Stimulated activated CD8-positive, alpha-beta memory T cell treated with anti-CD3 and anti-CD28 coated beads, Interleukin-7, amount 100 ng/mL, for 1 hour (primary cell): ENCODE measurements at places on chromosomes 16 and 17.
A peak's percentile ranks its signal among the peaks of the same experiment; 100 is the strongest.

DNA sequence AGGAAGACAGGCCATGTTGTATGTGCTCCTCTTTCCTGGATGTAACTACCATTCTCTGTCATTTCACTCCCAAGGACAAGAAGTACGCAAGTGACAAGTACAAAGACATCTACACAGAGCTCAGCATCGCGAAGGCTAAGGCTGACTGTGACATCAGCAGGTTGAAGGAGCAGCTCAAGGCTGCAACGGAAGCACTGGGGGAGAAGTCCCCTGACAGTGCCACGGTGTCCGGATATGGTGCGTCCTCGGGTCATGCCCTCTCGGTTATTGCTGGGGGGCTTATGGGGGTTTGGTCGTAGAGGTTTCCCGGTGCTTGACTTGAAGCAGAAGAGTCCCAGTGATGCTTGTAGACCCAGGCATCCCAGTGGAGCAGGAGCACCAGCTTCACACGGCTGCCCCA, 29.0 kb downstream of the PLD6 start:
- no peak for DNase-seq

- DNase-seq, result no peak
Measured at GRCh38 chr16:53761962-53762703, 58.2 kb downstream of the FTO start.

DNA sequence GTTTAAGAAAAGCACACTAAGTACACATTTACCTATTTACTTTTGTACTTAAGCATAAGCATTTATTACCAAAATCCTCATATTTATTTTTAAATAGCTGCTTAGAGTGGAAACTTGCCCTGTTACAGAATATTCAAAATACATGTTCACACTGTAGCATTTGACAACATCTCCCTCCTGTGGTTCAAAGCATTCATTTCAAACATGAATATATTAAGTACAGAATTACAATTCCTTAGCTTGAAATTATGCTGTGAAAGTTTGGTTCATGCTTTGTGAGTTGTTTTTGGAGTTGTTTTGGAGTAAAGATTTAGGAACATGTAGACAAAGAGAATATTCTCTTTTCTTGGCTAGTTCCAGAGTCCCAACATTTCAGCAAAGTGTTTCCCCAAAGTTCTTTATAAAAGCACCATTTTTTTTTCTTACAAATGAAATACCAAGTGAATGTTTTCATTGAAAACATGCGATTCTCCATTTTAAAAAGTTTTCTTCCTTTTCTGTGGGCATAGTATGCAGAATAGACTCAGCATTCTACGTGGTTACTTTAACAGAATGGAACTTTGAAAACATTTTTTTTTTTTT, 33.2 kb downstream of the TUBD1 start:
- DNase-seq, result no peak

DNA sequence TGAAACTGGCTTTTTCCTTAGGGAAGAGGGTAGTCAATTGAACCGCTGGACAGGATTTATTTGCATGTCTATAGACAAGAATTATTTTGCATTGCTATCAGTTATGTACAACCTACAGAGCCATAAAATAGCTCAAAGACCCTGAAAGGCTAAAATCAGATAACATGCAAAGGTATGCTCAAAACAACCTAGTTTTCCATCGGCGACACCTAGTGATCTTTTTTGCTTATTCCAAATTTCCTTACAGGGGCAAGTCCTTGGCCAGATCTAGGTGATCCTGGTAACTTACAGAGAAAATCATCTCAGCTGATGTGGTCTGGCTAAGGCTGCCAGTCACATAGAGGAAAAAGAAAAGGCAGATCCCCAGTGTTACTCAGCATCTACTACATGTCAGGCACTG, 141.2 kb upstream of the RPL38 start:
- DNase-seq, result no peak

- DNase-seq, result no peak
Measured at GRCh38 chr17:48910370-48910769, 2.2 kb downstream of the UBE2Z start.

GRCh38 chr17:66416207-66416940, 114.0 kb downstream of the PRKCA start:
- no peak for DNase-seq

DNA sequence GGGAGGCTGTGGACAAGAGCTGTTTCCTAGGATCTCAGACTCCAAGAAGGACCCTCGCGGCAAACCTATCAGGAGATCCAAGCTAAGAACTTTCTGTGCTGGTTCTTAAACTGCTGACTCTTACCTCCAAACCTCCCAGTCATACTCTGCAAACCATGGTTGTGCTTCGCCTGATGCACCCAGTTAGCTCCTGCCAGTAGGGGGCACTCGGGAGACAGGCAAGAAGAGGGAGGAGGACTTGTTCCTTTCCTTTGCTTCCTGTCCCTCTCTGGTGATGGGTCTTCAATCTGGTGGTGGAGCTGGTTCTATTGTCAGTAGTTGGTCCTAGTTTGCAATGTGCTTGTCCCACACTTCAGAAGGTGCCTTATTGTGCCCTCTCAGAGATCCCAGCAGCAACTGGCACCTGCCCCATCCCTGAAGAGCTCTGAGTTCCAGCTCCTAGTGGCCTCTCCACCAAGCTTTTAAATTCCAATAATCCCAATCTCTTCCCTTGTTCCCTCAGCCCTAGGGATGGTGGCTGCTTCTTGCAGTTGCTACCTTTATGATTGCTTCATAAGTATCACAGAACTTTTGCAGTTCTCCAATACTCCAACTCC, 113.5 kb upstream of the RPL38 start:
- peak; percentile 1 for DNase-seq

DNA sequence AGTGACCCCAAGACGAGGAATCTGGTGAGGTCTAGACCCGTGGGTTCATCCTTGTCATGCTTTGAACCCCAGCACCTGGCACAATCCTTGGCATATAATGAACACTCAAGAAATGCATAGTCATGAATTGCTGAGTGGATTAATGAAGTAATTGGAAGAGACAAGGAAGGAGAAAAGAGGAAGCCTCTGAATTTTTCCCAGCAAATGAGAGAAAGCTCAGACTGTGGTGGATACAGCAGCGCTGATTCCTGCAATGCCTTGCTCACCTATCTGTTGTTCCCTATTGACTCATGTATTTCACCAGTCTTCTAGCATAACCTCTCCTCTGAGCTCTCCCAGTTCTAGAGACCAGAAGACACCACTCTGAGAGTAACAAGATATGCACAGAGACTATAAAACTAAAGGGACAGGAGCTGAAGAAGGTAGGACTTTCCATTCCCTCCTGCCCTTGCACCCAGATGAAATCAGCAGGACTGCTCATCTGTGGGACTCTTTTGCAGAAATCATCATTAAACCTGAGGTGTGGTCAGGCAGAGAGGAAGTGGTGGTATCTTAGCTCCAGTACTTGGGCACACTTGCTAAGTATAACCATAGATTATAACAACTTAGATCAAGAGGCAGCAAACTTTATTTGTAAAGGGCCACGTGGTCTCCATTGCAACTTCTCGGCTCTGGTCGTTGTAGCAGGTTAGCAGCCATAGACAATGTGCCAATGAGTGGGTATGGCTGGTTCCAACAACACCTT, 102.8 kb downstream of the MAF start:
- DNase-seq, result no peak

- no peak for DNase-seq
Measured at GRCh38 chr17:10088444-10088843, 110.0 kb downstream of the GAS7 start.

DNA sequence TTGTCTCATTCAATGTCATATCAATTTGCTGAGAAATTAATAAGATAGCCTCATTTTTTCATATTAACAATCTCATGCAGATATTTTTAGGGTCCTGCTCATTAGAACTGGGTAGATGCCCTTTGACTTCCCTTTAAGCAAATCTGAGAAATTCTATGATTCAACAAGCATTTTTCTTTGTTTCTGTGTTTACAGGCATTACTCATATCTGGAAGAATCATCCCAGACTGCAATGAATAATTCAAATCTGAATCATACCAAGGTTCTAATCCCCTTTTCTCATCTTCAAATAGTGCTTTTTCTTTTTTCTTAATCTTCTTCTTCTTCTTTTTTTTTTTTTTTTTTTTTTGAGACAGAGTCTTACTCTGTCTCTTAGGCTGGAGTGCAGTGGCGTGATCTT, 69.2 kb upstream of the KIFC3 start:
- no peak for DNase-seq

GRCh38 chr17:4219241-4219640, 44.5 kb downstream of the ANKFY1 start:
- DNase-seq, result no peak

- DNase-seq, result no peak
Measured at GRCh38 chr16:87047221-87048037, 269.8 kb downstream of the C16orf95 start.

DNA sequence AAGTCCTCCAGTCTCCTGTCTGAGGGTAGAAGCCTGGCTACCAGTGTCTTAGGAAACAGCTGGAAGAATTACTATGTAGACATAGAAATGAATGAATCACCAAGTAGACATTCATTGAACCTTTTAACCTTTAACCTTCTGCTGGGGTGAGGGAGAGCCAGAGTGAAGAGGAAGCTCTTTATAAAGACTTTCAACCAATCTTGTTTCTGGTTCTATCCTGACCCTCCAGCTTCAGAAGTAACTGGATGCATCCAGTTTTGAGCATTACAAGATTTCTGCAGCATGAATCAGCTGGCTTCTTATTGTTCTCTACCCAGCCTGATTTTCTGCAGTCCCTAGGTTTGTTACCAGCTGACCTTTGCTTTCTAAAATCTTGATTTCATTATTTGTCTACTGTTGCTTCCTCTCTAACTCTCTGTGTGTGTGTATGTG, 8.5 kb downstream of the TEKT1 start:
- DNase-seq, result no peak

DNA sequence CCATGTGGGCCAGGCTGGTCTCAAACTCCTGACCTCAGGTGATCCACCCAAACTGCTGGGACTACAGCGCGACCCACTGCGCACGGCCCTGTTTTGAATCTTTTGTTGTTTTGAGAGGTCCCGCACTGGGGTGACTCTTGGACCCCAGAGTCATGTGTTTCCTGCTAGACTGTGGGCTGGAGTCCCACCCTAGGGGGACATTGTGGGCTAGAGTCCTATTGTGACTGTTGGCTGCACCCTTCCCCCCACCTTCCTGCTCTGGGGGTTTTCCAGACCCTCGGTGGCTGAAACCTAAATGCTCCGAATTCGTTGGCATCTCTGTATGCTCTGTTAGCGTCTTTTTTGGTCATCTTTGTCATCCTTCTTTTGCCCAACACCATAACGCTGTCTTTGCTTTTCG, 16.0 kb downstream of the NUPR1 start:
- no peak for DNase-seq

DNA sequence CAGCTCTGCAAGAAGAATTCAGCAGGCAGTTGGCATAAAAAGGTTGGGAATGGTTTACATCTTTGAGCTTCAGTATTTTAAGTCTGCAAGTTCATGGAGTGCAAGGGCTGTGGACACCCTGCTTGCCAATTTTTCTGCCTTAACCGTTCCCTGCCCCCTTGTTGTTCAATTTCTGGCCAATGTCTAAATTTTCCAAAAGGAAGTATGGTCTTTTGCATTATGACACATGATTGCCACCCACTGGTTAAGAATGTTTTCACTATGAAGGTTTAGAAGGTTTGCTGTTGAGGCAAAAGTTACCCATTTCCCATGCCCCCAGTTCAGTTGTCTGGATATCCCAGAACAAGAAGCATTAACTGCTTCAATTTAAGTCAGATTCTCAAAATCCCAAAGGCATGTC, 441.9 kb downstream of the CDH13 start:
- DNase-seq, result no peak

DNA sequence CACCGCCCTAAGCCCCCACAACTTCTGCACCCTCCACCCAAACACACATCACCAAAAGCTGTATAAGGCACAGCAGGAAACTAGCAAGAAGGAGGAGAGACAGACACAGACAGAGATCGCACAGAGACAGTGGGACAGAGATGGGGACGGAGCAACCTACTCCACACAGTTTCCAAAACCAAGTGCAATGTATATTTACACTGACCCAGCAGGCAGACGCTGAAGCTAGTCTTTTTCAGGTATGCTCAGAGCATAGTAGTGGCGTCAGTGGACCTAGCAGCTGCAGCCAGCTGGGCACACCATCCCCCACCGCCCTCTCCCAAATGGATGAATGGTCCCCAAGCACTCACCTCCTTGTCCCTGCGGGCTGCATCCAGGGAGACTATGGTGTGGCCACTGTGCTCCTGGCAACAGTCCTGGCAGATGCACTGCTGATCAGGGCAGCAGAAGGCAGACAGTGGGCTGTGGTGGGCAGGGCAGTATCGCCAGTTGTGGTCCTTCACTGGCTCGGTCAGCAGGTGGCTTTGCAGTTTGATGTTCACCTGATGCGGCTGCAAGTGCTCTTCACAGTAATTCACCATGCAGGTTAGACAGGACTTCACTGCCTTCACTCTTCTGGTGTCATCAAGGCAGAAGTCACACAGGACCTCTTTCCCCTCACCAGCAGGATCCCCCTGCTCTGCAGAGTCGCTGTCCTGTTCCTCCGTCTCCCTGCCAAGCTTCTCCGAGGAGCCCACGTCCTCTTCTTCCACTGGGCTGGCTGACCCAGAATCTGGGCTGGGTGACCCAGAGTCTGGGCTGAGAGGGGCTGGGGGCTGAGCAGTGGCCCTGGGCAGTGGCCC, 31.5 kb upstream of the FBXW10B start:
- DNase-seq, result no peak

GRCh38 chr16:52462816-52463215, 84.1 kb downstream of the TOX3 start:
- no peak for DNase-seq

DNA sequence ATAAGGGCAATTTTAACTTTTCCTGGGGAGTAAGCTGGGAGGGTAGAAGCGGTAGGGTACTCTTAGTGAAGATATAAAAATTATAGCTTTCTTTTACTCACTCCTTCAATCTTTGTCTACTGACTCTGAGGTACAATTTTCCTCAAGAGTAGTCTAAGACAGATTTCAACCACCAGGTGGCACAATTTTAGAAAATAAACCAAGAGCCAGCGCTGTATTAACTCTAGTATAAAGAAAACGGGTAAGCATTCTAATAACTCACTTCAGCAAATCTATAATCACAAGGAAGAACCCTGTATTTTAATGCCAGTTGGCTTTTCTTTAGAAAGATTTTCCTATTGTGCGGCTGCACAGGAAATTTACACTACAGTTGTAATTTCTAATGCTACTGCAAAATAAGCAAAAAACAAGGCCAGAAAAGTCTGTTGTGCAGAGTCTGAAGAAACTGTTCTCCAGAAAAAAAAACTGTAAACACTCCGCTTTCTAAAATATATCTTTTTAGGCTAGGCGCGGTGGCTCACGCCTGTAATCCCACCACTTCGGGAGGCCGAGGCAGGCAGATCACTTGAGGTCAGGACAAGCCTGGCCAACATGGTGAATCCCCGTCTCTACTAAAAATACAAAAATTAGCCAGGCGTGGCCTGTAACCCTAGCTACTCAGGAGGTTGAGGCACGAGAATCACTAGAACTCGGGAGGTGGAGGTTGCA, 1.9 kb downstream of the CMC2 start:
- DNase-seq, result no peak

- DNase-seq, result no peak
Measured at GRCh38 chr16:8293413-8293812, 296.9 kb downstream of the TMEM114 start.

GRCh38 chr16:79213214-79213613, 387.3 kb downstream of the MAF start:
- no peak for DNase-seq

DNA sequence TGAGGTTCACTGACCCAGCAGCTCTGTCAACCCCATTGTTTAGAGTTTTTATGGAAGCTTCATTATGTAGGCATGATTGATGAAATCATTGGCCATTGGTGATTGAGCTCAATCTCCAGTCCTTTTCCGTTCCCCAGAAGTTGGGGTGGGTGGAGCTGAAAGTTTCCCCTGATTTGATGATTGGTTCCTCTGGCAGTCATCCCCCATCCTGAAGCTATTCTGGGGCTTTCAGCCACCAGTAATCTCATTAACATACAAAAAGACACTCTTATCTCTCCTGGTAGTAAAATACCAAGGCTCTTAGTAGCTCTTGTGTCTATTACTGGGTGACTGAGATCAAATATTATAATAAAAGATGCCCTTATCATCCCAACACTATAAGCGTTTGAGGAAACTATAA, 67.1 kb downstream of the TANC2 start:
- no peak for DNase-seq
